ENCODE measurements at places on chromosomes 7 and 10. TPM values are rescaled to one million over a fixed set of nuclear protein-coding genes. Genes with fewer than 3 reads are reported as not detected.
A peak's percentile ranks its signal among the peaks of the same experiment; 100 is the strongest.

GRCh38 chr10:87685832-87686574 lies 26.3 kb downstream of the PAPSS2 start:
- DNase-seq = peak; percentile 77

C7orf25 gene
- polyA plus RNA-seq = 5.1 TPM

GRCh38 chr10:3110782-3111620 lies 43.7 kb downstream of the PFKP start:
- no peak for DNase-seq

ETV1 gene
- polyA plus RNA-seq = 0.27 TPM

CYP2E1 gene
- 0.75 TPM for polyA plus RNA-seq

SPDYE2 gene
- polyA plus RNA-seq = not detected

- peak; percentile 58 for DNase-seq
Observed at GRCh38 chr7:43906331-43907010, at the start of gene URGCP. Gene URGCP, minus strand, starts transcription at chr7:43906596. Its CDS starts 21 bp downstream, at chr7:43906575.

DNA sequence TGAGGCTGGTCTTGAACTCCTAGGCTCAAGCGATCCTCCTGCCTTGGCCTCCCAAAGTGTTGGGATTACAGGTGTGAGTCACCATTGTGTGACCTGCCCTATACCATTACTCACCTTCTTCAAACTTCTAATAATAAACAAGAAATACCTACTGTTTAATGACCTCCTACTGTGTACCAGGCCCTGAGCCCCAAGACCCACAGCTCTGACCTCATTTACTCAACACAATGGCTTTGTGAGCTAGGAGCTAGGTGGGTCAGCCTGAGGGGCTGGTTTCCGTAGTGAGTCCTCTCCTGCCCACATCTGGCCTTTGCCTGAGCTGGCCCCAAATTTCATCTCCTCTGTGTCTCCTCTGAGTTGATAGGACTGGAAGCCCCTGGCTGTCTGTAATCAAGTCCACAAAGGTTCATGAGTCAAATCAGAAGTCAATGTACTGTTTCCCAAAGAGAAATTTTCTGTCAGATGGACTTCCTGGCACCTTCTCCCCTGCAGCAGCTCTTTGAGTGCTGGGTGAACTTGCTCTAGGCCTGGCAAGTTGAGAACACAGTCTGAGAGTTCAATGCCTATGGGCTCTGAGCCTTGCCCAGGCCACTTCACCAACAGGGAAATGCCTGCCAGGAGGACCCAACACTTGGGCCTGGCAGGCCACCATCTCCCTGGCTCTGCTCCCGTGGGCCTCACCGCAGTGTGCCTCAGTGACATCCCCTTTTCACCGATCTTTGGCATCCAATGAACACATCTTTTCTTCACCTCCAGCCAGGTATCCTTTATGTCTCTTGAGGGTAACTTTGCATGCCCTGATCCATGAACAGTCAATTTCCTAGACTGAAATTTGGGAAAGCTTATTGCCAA lies 24.0 kb downstream of the NEURL1 start:
- no peak for DNase-seq

CACNB2 gene
- 0.27 TPM for polyA plus RNA-seq

- no peak for DNase-seq
Observed at GRCh38 chr7:14233076-14233867, 243.8 kb upstream of the ETV1 start.

GRCh38 chr7:22698767-22699166 lies 28.2 kb upstream of the IL6 start:
- DNase-seq = no peak

- no peak for DNase-seq
Observed at GRCh38 chr10:106440767-106441166, 723.7 kb downstream of the SORCS1 start.

SPDYE8 gene
- polyA plus RNA-seq = not detected

- peak; percentile 61 for DNase-seq
Observed at GRCh38 chr10:121091961-121092719, 241.0 kb downstream of the WDR11 start.

- DNase-seq = no peak
Observed at GRCh38 chr7:17709599-17709998, 230.7 kb downstream of the SNX13 start.

- no peak for DNase-seq
Observed at GRCh38 chr10:184911-185310, 49.7 kb downstream of the ZMYND11 start.

GRCh38 chr10:14625765-14626525 lies 148.8 kb downstream of the FAM107B start:
- DNase-seq = no peak

ELN gene
- 1.6 TPM for polyA plus RNA-seq

CLRN3 gene
- polyA plus RNA-seq = 84.5 TPM

DNA sequence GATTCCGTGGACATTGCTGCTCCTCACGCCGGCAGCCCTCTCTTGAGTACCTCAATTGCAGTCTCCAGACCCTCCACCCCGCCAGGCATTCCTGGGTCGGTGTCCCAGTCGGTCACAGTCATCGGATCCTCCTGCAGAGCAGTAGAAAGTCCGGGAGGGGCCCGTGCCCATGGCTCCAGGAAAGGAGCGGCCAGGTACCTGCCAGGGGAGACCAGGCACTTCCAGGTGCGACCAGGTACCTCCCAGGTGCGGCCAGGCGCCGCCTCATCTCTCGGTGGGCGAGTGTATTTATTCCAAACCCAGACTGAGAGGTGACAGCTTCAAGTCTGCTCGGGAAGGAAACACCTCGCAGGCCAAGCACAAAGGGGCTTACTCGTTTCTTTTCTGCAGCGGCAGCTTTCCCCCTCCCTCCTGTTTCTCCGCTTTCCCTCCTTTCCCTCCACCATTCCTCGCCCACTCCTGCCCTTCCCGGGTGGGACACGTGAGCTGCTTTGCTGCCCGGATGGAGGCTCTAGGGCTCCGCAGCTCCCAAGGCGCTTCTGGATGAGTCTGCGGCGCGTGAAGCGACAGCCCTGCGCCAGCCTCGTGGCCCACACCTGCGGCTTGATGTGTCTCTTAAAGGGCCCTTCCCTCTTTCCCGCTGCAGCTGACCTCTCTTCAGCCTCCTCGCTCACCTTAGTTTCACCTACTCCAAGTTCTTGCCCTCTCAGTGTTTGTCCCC lies 39.4 kb upstream of the AGK start:
- peak; percentile 37 for DNase-seq
